ENCODE measurements at places on chromosomes 13 and 19. TPM values are rescaled to one million over a fixed set of nuclear protein-coding genes. Genes with fewer than 3 reads are reported as not detected.

The MBD3L2 gene
- not detected for total RNA-seq

The ZNF93 gene
- total RNA-seq, result 14.9 TPM

The SIAH3 gene
- total RNA-seq, result under 0.01 TPM

The IGSF23 gene
- 2.7 TPM for total RNA-seq

The KASH5 gene
- not detected for total RNA-seq
